Skin of body (tissue), 3 donors: ENCODE measurements at places on chromosomes 1 and 21. TPM values are rescaled to one million over a fixed set of nuclear protein-coding genes. Genes with fewer than 3 reads are reported as not detected.

GRCh38 chr1:32972814-32973428 lies 8.3 kb upstream of the RNF19B start:
- peak; percentile 56 for DNase-seq

GRCh38 chr1:28740118-28740517 lies 3.4 kb downstream of the YTHDF2 start:
- DNase-seq, result no peak

DNA sequence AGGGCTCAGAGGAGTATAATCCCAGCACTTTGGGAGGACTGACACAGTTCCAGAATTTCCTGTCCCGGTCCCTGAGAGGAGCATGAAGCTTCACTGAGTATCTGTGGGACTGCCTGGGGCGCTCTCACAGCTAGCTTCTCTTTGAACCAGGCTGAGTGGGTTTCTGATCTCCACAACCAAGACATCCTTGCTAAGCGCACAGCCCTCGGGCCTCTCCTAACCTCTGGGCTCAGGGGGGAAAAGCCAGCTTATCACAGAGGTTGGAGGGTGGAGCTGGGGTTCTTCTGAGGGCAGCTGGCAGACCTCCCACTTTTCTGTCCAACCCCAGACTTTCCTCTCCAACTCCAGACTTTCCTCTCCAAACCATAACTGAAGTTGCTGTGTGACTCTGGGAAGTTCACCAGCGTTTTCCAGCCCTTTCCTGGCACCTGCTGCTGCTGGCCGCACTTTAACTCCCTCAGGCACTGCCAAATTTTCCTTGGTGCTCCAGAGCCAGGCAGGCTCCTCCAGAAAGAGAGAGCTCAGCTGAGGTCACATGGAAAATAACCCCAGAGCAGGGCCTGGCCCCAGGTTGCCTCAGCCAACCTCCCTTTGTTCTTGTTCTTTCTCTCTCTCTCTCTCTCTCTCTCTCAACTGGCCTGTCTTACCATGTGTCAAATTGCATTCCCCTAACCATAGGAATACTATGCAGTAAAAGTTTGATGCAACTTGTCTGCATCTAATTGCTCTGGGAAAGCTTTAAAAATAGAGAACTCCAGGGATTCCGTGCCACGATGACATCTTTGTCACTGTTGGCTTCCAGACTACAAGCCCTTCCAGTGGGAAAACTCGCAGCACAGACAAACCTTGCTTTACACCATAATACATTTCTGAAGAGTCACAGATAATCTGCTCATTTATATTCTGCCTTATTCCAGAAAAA lies 49.5 kb downstream of the OLFML2B start:
- peak; percentile 76 for DNase-seq

- DNase-seq, result peak; percentile 60
Observed at GRCh38 chr1:114105421-114105979, 48.2 kb downstream of the SYT6 start.

- peak; percentile 36 for DNase-seq
Observed at GRCh38 chr1:52056937-52057231, 789 bp downstream of the BTF3L4 start.

DNA sequence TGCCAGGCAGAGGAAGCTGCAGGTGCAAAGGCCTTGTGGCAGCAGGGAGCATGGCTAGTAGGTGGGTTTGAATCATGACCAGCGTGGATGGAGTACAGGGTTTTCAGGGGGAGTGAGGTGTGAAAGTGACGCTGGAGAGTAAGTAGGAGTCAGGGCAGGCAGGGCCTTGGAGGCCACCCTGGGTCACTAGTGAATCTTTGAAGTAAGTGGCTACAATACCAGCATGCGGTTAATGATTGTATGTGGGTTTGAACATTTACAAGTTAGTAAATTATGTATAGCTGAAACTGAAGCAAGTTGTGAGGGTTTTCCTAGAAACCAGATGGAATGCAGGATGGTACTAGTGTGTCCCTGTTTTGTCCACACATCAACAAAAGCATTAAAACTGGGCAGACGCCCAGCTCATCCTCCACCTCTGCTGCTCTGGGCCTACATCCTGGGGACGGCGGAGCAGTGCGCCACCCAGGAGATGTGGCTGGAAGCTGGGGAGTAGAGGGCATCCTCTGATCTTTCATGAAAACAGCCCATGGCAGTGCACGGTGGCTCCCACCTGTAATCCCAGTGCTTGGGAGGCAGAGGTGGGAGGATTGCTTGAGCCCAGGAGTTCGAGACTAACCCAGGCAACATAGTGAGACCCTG lies 41.2 kb upstream of the B3GALNT2 start:
- DNase-seq, result no peak

GRCh38 chr1:226870401-226871279 lies at the start of gene PSEN2:
Gene PSEN2 (plus strand): TSS chr1:226870616. CDS start chr1:226881908, 11,292 bp downstream.
- DNase-seq, result no peak

DNA sequence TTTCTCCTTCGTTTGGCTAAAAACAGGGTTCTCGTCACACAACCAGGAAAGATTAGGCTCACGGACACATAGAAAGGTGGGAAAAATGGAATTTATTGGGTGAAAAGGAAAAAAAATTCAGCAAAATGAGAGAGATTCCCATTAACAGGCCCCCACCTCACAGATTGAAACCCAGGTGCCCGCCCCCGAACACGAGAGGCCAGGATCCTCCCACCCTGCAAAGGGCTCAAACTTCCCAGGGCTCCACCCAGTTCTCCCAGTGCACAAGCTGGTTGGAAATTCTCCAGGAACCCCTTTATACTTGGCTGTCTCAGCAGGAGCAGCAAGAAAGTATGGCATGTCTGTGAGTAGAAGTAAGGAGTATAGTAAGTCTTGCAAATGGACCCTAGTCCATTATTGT lies 499.7 kb downstream of the RWDD3 start:
- no peak for DNase-seq

DNA sequence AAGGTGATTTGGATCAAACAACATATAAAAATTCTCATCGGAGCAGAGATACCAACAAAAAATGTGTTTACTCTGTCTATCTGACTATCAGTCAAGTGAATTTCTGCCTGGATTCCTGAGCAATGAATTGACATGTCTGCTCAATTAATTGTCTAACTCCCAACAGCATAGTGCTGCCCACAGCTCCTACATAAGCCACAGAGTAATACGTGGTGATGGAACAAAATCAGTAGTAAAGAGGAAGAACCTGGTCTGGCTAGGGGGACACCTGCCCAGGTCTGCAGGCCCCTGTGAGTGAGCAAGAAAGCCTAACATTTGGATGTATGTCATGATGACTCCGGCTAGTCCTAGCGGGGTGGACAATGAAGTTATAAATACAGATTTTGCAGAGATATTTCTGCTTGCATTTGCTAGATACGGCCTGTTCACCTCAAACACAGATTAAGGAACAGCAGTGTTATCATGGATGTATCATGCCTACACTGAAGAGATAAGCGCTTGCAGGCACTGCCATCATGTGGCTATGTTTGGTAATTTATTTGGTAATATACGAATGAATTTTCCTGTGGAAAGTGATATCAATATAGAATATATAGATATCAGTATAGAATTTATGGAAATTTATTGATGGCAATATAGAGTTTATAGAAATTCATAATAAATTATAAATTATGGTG lies 69.6 kb upstream of the LRRC8B start:
- DNase-seq, result peak; percentile 9

DNA sequence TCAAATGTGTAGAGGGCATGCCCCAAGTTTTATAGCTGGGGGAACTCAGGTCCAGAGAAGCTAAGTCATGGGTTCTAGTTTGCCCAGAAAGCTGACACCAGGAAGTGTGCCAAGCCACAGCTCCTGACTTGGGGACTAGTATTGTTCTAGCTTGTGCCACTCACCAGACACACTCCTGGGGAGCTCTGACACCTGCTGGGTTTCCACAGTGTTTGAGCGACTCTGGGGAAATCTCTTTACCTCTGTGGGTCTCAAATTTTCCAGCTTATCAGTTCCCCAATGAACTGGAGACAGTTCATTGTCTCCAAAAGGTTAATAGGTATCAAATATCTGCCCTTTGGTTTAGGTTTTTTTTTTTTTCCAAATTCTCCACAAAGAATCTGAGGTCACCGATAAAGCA lies 4.2 kb downstream of the KISS1 start:
- DNase-seq, result no peak

- no peak for DNase-seq
Observed at GRCh38 chr1:99292886-99293285, 28.6 kb downstream of the PLPPR4 start.

DNA sequence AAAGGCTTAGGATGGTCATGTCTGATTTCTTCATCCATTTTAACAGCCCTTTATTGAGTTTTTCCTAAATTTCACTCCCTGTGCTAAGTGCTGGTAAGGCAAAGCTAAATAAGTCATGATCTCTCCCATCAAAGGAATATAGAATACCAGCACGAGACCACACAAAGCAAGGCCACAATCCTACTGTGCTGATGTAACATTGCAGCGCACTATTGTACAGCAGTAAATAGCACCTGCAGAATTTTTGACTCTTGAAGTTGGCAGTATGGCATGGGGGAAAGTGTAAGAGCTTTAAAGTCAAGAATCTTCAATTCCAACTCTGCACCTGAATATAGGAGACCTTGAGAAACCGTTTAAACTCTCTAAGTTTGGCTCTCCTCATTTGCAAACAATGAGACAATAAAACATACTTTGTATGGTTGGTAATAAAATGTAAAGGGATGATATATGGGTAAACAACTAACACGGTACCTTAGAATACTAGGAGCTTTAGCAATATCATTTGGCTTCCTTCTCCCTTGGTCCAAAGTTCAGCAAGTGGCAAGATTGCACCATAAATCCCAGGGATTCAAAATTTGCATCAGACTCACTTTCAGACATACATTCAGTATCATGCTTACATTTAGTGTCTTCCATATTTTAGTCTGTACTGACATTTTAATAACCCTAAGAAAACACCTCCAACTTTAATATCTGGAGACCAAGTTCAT lies 132.9 kb upstream of the PRDX6 start:
- DNase-seq, result no peak

DNA sequence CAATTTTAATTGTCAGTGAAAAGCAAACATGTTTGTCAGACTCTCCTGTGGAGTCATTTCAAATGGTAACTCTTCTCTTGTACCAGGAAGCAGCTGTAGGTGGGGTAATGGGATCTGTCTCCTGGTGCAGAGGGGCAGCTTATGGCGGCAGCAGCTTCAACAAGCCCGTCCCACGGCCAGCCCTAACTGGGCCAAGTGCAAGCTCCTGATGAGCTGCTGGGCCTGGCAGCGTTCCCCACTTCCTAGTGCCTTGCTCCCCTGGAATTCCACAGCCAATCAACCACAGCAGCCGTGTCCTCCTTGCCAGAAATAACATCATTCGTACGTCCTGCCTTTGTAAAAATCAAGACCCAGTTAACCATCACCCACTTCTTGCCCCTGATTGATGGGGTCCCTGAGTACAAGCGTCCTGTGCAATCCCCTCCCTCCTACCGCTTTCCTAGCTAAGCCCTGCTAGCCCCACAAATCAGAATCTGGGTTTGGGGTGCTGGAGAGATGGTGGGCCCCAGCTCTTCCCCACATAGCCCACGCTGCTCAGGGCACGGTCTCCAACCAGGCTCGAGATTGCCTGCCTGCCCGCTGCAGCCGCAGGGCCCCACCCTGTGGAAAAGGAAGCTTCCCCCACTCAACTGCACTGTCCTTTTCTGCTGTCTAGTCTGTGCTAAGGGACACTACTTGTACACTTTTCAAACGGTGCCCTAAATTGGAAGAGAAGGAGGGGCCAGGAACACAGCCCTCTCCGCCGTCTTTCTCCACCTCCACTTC lies 61.2 kb downstream of the TOR1AIP2 start:
- no peak for DNase-seq

DNA sequence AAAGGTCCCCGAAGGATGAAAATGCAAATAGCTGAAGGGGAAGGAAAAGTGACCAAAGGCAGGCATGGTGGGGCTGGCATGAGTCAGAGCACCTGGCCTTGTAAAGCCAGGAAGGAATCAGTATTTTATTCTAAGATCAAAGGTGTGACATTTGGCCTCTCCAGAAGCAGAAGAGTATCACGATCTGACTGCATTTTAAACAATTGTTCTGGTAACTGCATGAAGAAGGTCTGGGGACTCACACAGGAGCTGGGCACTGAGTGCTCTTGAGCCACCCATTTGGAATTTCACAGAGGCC lies 23.2 kb downstream of the MAB21L3 start:
- DNase-seq, result no peak

- peak; percentile 75 for DNase-seq
Observed at GRCh38 chr1:155320661-155321617, at the start of gene RUSC1. Gene RUSC1 (plus strand): TSS chr1:155320894. CDS start chr1:155321774, 880 bp downstream.

GRCh38 chr1:74455390-74455789 lies 57.0 kb downstream of the LRRC53 start:
- DNase-seq, result no peak

GRCh38 chr1:209100460-209100859 lies 483.1 kb upstream of the CAMK1G start:
- DNase-seq, result no peak

- DNase-seq, result no peak
Observed at GRCh38 chr1:95281781-95282517, 47.9 kb downstream of the RWDD3 start.

GRCh38 chr1:180070286-180070685 lies 84.4 kb upstream of the QSOX1 start:
- no peak for DNase-seq

- no peak for DNase-seq
Observed at GRCh38 chr1:30305061-30305460, 418.3 kb downstream of the MATN1 start.

DNA sequence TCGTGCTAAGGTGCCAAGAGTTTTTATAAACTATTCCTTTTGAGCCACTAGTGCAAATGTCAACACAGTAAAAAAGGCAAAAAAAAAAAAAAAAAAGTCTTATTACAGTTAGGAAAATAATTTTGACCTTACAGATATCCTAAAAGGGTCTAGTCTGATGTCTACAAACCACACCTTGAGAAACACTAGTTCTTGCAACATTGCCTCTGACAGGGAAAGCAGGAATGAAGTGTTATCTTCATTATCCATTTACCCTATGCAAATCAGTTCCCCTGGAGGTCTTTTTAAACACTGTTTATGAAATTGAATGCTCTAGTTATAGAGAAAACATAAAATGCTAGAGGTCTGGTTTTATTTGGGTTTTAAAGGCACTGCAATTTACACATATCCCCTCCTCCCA lies 115.2 kb upstream of the DMRTA2 start:
- DNase-seq, result no peak

Gene TMPRSS2
- total RNA-seq, result 0.69 TPM

Gene DAB1
- 1.4 TPM for total RNA-seq

Gene ACOT11
- total RNA-seq, result 8.4 TPM

Gene RLF
- 47.1 TPM for total RNA-seq

Gene PHACTR4
- total RNA-seq, result 17.9 TPM

Gene ETV3L
- not detected for total RNA-seq

Gene ELOVL1
- total RNA-seq, result 33.2 TPM

Gene ATP1A2
- 20.7 TPM for total RNA-seq

Gene GSTM5
- 12.3 TPM for total RNA-seq

Gene NBPF12
- total RNA-seq, result 11.3 TPM
